ENCODE measurements at places on chromosomes 2 and 18. TPM values are rescaled to one million over a fixed set of nuclear protein-coding genes. Genes with fewer than 3 reads are reported as not detected.

Gene ASXL3
- total RNA-seq = 6.1 TPM

Gene GPR45
- not detected for total RNA-seq

Gene TUBA3E
- total RNA-seq = not detected

Gene VWA3B
- total RNA-seq = not detected

Gene ABCG5
- not detected for total RNA-seq

Gene ANKRD30B
- 0.20 TPM for total RNA-seq

Gene MYO5B
- 12.7 TPM for total RNA-seq

Gene SULT1C4
- total RNA-seq = 14.7 TPM

Gene TWIST2
- 60.3 TPM for total RNA-seq

GRCh38 chr2:100412466-100412865 lies 5.0 kb downstream of the CHST10 start:
- no peak for DNase-seq

- DNase-seq = no peak
Measured at GRCh38 chr18:79708412-79708811, 28.8 kb downstream of the CTDP1 start.

DNA sequence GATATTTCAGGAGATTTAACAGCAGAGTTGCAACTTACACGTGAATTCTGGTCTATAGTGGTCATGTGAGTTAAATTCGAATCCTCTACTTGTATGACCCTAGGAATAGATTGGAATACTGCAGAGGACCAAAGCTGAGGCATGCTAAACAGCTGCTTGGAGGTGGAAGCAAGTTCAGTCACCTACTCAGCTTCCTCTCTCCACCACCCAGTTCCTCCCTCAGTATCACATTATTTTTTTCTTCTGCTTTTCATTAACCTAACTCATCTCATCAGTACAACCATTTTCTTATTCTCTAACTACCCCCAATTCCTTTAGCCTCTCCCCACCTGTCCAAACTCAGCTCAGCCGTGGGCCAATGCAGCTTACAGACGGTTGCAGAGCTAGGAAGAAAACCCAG lies 385.5 kb downstream of the SETBP1 start:
- DNase-seq = no peak

DNA sequence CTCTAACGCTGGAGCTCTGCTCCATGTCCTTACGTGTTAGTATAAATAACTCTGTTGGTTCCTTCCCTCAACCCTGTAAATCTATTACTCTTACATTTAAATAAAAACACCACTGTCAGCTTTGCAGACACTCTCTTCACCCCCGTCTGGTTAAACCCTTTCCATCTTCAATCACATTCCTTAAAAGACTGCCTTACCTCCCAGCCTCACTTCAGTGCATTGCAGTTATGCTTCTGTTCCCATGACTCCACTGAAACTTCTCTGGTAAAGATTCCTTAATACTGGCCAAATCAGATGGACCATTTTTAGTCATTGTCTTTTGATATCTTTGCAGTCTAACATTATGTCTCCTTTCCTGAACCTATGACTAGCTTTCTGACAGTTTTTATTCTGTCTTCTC lies 61.7 kb downstream of the EML4 start:
- DNase-seq = no peak

- DNase-seq = no peak
Measured at GRCh38 chr2:62447411-62447810, 58.6 kb downstream of the TMEM17 start.

DNA sequence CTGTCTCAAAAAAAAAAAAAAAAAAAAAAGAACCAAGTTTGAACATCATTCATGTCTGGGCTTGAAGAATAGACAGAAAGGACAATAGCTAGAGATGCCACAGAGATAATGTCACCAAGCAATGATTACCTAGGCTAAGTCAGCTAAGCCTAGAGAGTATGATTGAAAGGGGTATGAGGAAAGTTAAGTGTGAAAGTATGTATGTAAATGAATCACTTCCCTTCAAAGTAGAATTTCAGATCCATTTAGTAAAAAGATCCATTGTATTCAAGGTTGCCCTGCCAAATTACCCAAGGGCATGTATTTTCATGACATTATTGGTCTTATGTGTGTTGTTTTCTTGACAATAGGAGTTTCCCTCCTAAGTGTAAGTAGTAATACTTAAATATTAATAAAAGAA lies 34.1 kb upstream of the SLC39A10 start:
- DNase-seq = no peak

DNA sequence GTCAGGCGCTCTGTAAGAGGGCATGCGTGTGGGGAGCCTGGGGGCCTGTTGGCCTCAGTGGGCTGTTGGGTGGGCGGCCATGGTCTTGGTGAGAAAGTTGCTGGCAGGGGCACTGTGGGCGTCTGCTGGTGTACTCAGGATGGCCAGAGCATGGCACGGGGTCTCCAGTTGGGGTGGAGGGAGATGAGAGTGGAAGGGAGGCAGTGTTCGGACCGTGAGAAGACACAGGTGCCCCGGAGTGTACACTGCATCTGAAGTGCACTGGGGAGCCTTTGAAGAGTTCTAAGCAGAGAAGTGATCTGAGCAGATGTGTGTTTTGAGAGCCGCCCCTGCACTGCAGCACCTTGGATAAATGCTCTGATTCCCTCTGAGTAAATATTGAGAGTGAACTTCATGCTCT lies 150.8 kb downstream of the LDLRAD4 start:
- no peak for DNase-seq

DNA sequence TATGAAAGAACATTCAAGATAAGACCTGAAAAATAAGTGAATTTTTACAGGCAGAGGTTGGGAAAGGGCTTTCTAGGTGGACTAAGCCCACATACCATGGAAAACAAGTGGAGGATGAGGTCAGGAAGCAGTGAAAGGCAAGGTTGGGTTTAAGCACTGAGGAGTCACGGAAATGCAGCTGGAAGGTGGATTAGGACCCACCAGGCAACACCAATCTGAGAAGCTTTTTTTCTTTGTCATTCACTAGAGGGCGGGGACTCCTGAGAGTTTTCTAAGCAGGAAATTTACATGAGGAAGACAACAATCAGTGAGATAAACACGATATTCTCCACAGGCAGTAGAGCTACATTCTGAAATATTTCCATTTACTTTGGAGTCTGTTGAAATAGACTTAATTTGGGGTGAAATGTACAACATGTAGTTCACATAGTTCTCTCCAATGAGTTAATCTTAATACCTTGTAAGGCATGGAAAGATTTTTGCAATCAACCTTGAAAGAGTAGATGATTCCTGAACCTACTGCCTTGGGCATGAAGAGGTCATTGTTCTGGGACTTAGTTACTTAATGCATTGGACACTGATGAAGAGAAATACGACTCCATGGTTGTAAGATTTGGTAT lies 40.7 kb downstream of the VIT start:
- DNase-seq = no peak

DNA sequence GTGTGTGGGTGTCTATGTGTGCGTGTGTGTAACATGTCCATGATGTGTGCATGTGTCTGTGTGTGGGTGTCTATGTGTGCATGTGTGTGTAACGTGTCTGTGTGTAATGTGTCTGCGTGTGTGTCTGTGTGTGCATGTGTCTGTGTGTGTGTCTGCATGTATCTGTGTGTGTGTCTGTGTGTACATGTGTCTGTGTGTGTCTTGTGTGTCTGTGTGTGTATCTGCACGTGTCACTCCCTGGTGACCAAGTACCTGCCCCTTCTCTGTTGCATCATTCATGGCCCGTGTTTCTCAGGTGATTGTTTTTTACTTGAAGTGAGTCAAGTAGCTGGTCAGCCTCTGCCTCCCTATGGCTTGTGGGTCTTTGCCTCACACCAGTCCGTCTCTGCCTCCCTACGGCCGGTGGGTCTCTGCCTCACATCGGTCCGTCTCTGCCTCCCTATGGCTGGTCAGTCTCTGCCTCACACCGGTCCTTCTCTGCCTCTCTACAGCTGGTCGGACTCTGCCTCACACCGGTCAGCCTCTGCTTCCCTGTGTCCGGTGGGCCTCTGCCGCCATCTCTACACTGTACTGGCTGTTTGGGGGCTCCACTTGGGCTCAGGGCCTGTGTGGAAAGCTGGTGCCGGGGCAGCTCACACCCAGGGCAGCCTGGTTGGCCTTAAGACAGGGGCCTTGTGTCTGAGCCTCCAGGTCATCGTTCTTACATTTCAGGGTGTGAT lies 31.6 kb downstream of the KCNG2 start:
- no peak for DNase-seq

GRCh38 chr2:236049981-236050380 lies 118.2 kb downstream of the GBX2 start:
- no peak for DNase-seq

- peak; percentile 10 for DNase-seq
Measured at GRCh38 chr2:12397854-12398253, 318.9 kb upstream of the TRIB2 start.

GRCh38 chr18:24270358-24270936 lies 127.2 kb downstream of the OSBPL1A start:
- DNase-seq = peak; percentile 25

DNA sequence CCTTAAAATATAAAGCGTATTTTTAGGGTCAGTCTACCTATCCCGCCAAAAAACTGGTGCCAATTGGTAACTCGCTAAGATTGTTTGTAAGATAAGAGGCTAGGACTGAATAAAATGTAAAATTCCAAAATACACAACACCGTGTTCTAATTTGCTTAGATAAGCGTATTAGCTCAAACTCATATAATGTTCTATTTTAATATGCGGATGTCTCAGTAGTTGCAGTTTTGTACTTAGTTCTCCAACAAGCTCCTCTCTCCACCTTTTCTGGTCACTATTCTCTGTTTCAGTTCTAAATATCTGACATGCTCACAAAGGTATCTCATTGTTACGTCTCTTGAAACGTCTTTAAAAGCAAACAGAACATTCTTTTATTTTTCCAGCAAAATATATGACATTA lies 24.0 kb downstream of the NETO1 start:
- no peak for DNase-seq

DNA sequence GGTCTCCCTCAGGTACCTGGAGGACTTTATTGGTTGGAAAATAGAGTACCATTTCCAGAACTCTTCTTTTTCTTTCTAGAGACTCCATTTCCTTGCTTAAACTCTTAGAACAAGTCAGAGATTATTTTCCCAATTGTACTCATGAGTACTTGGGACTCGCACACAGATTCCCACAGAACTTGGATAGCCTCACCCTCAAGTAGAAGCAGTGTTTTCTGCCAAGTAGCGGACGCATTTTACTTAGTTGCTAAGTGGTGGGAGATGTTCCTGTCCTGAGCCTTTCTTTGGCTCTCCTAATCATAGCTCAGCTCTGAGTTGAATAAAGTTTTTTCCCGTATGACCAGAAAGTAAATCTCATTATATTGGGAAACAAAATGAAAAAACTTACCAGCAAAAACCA lies 17.2 kb downstream of the SLC30A3 start:
- DNase-seq = no peak

DNA sequence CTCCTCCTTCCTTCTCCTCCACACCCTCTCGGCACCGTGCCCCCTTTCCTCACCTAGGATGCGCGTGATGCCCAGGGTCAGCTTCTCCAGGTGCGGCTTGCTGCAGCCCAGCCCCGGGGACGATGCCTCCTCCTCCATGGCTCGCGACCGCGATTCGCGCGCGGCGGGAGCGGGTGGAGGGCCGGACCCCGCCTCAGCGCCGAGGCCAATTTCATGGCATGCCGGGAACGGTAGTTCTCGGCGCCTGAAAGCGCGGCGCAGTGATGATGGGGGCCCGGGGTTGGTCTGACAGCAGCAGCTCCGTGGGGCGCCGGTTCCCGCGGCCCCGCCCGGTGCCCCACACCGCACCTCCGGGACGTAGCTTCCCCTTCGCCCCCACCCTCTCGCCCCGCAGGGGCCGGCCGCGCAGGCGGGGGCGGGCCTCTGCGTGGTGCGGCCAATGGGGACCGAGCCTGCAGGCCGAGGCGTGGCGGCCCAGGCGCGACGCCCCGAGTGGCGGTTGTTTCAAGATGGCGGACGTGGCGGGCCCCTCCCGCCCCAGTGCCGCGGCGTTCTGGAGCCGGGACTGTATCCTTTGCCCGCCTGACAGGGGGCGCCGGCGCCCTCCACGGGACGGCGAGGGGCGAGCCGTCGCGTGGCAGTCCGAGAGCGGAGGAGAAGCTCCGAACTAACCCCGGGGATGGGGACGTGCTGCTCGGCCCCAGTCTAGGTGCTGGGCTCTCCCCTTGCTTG lies at the start of the genes KIAA1328 and TPGS2:
TSS of gene KIAA1328 (plus strand) at position 498 of the 732 bp plus-strand sequence. CDS start at position 510, 12 bp downstream.
TSS of gene TPGS2 (minus strand) at position 373 of the 732 bp plus-strand sequence. CDS start at position 138, 235 bp downstream.
- DNase-seq = peak; percentile 71

GRCh38 chr2:45681675-45682074 lies 30.2 kb downstream of the PRKCE start:
- DNase-seq = peak; percentile 11

DNA sequence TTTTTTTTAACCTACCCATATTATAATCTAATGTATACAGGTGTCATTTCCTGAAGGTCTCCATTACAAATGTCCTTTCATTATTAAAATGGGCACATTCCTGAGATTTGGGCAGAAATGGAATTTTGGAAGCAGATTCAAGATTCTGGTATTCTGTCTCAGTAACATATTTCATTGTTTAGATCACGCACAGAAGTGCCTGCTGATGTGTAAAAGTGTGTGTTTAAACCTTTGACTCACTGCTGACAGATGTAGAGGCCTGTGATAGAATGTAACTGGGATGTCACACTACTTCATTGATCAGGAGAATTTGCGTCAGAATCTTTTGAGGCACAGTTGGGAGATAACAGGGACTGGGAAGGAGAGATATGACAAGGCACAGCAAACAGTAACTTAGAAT lies 276.8 kb upstream of the EPAS1 start:
- DNase-seq = no peak

DNA sequence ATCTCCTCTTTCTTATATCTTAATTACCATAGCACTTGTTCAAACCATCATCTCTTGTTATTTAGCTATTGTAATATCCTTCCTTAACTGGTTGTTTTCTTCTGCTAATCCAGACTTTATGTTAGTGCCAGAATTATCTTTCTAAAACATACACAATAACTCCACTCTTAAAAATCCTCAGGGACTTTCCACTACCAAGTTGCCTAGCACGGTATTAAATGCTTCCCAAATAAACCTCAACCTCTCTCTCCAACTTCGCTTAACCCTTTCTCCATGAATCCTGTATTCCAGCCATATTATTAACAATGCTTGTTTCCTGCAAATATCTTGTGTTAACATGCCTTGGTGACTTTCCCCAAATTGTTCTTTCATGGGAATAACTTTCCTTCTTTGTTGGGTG lies 84.5 kb downstream of the FAM228A start:
- DNase-seq = peak; percentile 1

GRCh38 chr2:15169326-15170069 lies 391.6 kb downstream of the NBAS start:
- DNase-seq = no peak

GRCh38 chr2:152411154-152411553 lies 76.2 kb downstream of the FMNL2 start:
- no peak for DNase-seq

DNA sequence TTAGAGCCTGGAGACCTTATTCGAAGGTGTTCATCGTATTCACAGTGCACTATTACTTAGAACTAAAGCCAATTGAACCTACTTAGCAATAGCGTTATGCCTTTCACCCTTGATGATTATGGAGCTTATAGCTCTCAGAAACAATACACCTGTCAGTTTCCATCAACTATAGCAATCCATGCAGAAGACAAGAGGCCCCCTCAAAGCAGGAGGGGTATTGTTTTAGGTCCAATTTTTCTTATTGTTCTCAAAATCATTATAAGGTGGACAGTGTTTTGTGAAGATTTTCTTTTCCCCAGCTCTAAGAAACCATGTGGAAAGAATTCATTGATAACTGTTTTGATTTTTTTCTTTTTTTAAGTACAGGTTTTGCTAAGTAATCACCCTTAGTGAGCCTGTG lies 135.5 kb downstream of the MEIS1 start:
- DNase-seq = no peak

All from skin of body (tissue), 3 donors.